Heart right ventricle (tissue), 16 donors: ENCODE measurements at places on chromosomes 6 and 20. TPM values are rescaled to one million over a fixed set of nuclear protein-coding genes. Genes with fewer than 3 reads are reported as not detected.

GRCh38 chr20:45288376-45288775 is 18.3 kb upstream of the RBPJL start:
- no peak for DNase-seq

DNA sequence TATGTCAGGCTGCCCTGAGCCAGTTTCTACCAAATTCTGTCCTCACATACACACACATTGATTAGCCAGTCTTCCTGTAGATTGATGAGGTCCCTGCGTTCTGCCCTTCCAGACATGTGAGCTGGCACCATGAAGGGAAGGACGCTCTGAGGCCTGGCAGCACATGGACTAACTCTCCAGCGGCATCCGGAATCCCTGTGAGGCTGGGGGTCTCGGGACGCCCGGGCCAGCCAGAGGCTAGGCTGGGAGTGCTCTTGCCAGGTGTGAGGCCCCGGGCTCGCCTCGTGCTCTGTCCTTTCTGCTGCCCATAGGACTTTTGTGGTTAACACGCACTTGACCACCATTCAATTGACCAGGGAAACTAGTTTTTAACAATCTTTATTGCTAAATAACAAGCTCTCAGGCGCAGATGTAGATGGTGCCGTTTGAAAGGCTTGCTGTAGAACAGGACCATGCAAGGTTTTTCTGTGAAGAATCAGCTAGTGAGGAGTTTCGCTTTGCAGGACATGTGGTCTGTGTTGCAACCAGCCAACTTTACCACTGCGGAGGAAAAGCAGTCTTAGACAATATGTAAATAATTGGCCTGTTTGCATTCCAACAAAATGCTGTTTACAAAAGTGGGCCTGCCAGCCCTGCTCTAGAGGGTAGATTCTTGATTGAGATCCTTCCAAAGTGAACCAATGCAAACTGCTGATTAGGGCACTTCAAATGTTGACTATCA is 29.3 kb downstream of the FOXF2 start:
- no peak for DNase-seq

DNA sequence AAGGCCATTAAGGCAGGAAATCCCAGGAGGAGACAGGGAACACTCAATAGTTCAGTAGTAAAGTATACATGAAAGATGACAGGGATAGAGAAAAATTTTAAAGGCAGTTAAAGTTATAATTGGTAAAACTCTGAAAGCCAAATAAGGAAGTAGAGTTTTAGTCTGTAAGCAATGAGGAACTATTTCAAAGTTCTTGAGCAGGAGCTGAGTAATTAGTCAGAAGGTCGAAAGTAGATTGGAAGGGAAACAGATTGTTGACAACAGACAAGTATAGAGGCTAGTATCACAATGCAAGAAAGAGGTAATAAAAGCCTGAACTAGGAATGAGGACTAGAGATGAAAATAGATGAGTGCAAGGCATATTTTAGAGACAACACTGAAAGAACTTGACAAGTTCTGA is 150.3 kb downstream of the CDK19 start:
- DNase-seq = no peak

GRCh38 chr6:7820288-7820835 is 90.2 kb downstream of the TXNDC5 start:
- no peak for DNase-seq

- DNase-seq = no peak
Measured at GRCh38 chr20:17688965-17689364, 6.9 kb upstream of the RRBP1 start.

DNA sequence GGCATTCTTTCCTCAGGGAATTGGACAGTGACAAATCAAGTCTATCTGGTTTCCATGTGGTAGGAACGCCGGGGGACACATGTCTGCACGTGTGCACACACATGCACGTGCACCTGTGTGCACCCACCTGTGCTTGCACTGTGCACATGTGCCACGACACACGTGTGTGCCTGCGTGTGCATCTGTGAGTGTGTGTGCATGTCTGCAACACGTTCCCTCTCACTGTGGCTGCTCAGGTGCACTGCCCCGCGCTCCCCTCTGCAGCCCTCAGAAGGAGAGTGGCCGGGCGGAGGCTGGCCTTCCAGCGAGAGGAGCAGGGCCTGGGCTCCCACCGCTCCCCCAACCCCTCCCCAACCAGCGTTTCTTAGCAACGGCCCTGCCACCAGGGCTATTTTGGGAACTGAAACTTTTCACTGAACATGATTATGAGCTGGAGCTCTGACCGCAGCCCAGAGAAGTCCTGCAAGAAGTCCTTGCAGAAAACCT is 147.8 kb downstream of the PHACTR3 start:
- peak; percentile 59 for DNase-seq

PDE10A gene
- 16.0 TPM for total RNA-seq

DNA sequence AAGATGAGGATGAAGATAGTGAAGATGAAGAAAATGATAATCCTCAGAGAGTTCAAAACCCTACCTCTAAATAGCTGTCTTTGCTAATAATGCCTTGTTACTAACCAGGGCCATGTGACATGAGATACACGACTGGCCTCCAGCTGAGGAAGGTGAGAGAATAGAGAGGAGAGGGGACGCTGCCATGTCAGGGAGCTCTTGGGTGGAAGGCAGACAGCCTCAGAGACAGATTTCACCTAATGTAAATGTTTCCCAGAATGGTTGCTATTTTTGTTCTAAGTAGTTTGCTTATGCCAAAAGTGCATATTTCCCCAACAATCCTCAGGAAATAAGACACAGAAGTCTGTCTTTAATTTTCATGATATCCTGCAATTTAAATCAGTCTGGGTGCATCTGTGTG is 138.4 kb downstream of the ELOVL4 start:
- DNase-seq = no peak

RNF144B gene
- total RNA-seq = 15.4 TPM

LINC00237 gene
- not detected for total RNA-seq

RTN4IP1 gene
- total RNA-seq = 14.0 TPM

DNA sequence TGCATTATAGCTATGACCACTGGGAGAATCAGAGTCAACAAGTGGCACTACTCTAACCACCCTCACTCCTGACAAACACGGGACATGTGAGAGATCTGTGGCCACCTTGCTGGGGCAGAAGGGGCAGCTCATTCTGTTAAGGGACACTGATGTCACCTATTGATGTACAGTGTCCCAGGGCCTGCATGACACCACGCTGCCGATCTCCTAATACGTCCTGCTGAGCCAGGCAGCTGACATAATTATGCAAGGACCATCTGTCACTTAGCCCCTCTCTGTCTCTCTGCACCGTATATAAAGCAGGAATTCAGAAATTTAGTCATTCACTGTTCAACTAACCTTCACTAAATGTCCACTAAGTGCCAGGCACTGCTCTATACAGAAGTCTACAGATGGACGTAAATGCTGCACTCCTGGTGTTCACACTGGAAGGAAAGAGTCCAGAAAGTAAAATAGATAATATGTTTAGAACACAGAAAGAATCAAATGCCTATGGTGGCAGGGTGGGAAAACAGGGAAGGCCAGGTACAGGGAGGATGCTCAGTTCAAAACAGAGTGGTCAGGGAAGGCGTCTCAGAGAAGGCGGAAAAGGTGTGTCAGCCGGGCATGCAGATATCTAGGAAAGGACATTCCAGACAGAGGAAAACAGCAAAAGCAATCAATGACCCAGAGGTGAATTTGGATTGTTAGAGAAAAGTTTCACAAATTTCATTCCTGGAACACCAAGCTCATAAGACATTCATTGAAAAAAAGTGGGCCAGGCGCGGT is 173.8 kb downstream of the ZNF217 start:
- no peak for DNase-seq

GRCh38 chr6:13487122-13488014 is at the start of gene GFOD1:
Gene GFOD1 (minus strand): TSS chr6:13487600. CDS start chr6:13486890, 710 bp downstream.
- peak; percentile 90 for DNase-seq

- DNase-seq = no peak
Measured at GRCh38 chr20:48155268-48155667, 370.0 kb upstream of the SULF2 start.

- DNase-seq = peak; percentile 76
Measured at GRCh38 chr20:63345328-63346100, 15.6 kb downstream of the CHRNA4 start.

DNA sequence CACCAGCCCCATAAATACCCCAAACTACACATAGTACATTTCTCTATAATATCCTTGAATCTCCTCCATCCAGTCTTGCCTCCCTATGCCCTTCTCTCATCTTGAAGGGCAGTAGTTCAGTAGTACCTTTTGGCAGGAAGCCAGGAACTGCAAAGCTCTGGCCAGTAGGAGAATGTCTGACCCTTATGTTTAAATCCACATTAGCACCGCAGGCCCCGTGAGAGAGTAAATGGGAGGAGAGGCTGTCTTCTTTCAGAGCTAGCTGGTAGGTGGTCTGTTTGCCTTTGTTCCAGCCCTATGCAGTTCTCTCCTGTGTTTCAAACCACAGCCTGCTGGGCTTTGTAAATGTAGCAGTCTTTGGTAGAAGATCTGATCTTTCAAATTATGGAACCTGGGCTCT is 690.7 kb downstream of the DOK5 start:
- DNase-seq = no peak

DNA sequence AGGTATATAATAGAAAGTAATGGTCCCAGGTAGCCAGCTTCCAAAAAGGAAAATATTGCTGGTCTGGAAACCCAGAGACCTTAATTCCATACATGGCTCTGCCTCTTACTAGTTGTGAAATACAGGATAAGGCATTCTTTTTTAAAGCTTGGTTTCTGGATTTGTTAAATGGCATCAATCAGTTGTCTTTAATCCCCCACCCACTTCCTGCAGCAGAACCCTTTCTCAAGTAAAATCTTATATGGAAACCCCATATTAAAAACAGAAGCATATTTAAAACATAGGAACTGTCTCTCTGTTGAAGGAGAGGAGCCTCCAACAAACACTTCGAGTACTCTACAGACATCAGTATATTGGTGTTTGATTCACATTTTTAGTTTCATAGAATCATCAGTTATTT is 6.2 kb upstream of the LCA5 start:
- DNase-seq = no peak

DNA sequence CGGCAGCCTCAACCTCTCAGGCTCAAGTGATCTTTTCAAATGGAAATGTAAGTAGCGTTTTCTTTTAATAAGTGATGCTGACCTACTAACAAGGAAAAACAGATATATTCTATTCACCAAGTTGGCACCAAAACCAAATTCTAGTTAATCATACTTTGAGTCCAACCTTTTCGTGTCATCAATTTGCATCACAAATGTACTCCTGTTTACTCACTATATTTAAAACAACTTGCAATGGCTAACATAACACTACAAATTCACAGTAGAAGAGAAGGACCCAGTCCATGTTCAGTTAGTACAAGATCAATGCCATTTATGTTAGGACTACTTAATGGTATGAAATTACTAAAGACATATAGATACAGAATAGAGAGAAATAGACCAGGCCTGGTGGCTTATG is 50.0 kb downstream of the MDN1 start:
- no peak for DNase-seq

AFG1L gene
- total RNA-seq = 17.6 TPM

MTFR2 gene
- total RNA-seq = not detected

OR2J3 gene
- not detected for total RNA-seq

EPB41L1 gene
- total RNA-seq = 15.4 TPM

DNA sequence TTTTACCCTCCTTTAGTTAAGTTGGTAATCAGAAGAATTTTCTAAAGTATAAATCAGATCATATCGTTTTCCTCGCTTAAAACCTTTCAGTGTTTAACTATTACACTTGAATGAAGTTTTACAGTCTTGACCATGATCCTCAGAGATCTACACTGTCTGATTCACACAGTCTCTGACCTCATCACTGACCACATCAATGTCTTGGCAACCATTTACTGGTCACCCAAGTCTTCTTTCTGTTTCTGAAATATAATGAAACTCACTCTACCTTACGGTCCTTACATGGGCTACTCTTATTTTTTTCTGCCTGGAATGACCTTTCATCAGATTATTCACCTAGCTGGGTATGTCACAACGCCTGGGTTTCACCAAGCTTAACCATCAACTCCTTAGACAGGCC is 71.4 kb downstream of the ADGB start:
- no peak for DNase-seq

DNA sequence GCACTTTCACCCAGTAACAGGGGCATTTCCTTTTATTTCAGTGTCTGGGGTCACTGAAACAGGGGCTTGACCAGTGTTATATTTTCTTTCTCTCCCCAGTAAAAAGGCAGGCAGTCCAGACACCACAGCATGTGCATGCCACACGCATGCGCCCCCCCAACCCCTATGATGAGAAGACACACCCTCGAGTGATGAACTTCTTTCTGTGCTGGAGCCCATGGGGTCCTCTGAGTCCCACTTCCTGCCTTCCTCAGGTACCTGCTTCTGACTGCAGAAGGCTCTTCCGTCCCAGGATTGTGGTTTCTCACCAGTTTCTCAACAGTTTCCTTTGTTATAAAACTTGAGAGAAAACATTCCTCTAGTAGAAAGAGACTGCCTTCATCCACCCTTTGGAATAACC is 45.7 kb upstream of the TMEM181 start:
- DNase-seq = no peak

GRCh38 chr6:130269969-130270635 is 47.4 kb upstream of the SAMD3 start:
- no peak for DNase-seq

DNA sequence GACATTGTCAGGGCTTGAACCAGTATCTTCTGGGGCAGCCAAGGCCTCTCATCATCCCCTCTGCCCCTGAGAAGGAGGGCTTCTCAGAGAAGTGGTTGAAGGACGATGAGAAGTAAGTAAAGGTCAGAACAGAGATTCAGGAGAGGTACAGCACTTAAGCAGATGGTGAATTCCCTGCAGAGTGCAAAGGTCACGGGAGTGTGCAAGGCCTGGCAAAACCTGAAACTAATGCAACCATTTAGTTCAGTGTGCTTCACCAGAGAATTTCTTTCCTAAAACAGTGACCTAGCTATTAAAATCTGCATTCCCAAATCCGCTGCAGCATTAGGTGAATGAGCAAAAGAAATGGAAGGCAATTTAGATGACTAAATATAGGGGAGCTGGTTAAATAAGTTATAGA is 58.4 kb downstream of the TRERF1 start:
- no peak for DNase-seq

SPATS1 gene
- total RNA-seq = not detected

DNA sequence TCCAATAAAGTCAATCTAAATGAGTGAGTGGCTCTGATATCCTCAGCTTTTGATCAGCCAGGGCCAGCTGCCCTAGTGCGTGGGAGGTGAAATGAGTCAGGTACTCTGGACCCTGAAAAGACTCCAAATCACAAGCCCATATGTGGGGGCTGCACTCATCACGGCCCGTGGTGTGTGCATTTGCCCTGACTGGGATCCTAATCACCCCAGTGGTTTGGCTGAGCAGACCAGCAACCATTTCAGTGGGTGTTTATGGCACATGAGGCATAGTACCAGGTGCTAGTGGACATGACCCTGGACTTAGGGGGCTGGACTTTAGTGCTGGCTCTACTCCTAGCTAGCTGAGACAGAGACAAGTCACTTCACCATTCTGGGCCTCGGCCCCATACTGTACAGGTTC is 39.4 kb downstream of the SCML4 start:
- no peak for DNase-seq
